Activated CD8-positive, alpha-beta T cell treated with anti-CD3 and anti-CD28 coated beads, Interleukin-2, amount 10 ng/mL, durations not matched to agents 7 days and 5 days (primary cell): ENCODE measurements at places on chromosomes 2 and 18. TPM values are rescaled to one million over a fixed set of nuclear protein-coding genes. Genes with fewer than 3 reads are reported as not detected.

Gene POTEJ
- not detected for total RNA-seq

Gene HOXD12
- total RNA-seq: not detected

Gene KCNE4
- not detected for total RNA-seq

Gene RTP5
- total RNA-seq: not detected

DNA sequence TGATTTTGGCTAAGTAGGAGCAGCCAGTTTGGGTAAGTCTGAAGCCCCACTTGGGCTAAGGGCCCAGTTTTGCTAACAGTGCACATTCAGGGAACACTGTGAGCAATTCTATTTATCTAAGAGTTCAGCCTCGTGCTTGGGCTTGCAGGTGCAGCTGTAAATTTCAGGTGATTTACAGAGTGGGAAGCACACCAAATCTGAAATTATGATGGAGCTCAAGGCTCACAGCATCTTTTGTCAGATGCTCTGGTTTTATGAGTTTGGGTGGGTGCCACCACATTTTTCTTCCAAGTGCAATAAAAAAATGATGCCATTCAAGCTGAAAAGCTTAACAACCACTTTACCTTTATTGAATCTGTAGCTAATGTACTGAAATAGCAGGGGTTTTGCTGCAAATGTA, 671.2 kb downstream of the LRRTM4 start:
- no peak overlapping the region for H3K4me3 ChIP-seq
- no peak overlapping the region for H3K27ac ChIP-seq
- H3K36me3 ChIP-seq: no peaks in the 10 kb centered on the region
- no peaks in the 10 kb centered on the region for H3K4me1 ChIP-seq
- no peaks in the 10 kb centered on the region for H3K27me3 ChIP-seq
- DNase-seq: no peak

- no peaks in the 10 kb centered on the region for H3K36me3 ChIP-seq
- peaks cover 6% of the 10 kb centered on the region for H3K4me1 ChIP-seq
- H3K27me3 ChIP-seq: peaks cover 4% of the 10 kb centered on the region
- no peak overlapping the region for H3K27ac ChIP-seq
These were observed 651.9 kb upstream of the HS6ST1 start for GRCh38 chr2:128970332-128971116.

DNA sequence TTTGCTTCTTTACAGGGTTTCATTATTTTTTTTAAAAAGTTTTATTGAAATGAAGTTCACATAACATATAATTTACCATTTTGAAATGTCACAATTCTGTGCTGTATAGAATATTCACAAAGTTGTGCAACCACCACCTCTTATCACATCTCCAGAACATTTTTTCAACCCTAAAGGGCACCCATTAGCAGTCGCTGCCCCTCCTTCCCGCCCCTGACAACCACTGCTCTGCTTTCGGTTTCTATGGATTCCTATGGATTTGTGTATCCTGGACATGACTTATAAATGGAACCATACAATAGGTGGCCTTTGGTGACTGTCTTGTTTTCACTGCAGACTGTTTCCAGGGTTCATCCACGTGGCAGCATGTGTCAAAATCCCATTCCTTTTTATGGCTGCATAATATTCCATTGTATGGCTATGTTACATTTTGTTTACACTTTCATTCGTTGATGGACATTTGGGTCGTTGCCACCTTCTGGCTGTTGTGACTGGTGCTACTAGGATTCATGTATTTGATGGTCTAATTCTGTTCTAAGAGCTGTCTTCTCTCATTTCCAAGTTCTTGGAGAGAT, 52.6 kb downstream of the SH3BP4 start:
- no peaks in the 10 kb centered on the region for H3K36me3 ChIP-seq
- DNase-seq: no peak
- no peaks in the 10 kb centered on the region for H3K4me1 ChIP-seq
- no peaks in the 10 kb centered on the region for H3K27me3 ChIP-seq

DNA sequence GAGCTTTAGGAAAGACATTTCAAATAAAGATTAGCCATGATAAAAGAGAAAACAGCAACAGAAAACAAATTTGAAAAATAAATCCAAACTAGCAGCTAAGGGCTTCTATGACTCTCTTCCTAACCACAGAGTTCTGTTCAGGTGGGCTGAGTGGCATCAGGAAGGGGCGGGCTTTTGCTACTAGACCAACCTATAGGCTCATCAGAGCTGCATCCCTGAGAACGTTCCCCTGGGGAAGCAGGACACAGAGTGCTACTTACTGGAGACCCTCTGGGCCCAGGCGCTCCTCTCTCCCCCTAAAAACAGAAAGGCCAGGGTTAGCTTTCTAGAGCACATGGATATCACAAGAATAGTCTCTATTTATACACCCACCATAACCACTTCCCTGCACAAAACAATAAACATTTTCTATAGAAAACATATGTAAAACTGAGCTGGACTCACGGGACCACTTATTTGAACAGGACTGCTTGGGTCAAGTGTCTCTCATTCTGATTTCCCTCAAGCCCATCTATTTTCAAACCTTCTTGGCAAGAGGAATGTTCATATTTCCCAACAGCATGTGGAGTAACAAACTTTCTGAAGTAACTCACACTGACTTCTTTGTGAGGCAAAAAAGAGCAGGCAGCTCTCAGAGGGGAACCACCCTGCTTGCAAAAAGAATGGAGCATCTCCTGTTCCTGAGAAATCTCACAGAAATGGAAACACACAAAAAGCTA, 78.9 kb upstream of the LMAN1 start:
- no peak overlapping the region for H3K4me3 ChIP-seq
- H3K36me3 ChIP-seq: no peaks in the 10 kb centered on the region
- DNase-seq: no peak
- H3K27me3 ChIP-seq: no peaks in the 10 kb centered on the region
- no peak overlapping the region for H3K27ac ChIP-seq
- no peaks in the 10 kb centered on the region for H3K4me1 ChIP-seq

DNA sequence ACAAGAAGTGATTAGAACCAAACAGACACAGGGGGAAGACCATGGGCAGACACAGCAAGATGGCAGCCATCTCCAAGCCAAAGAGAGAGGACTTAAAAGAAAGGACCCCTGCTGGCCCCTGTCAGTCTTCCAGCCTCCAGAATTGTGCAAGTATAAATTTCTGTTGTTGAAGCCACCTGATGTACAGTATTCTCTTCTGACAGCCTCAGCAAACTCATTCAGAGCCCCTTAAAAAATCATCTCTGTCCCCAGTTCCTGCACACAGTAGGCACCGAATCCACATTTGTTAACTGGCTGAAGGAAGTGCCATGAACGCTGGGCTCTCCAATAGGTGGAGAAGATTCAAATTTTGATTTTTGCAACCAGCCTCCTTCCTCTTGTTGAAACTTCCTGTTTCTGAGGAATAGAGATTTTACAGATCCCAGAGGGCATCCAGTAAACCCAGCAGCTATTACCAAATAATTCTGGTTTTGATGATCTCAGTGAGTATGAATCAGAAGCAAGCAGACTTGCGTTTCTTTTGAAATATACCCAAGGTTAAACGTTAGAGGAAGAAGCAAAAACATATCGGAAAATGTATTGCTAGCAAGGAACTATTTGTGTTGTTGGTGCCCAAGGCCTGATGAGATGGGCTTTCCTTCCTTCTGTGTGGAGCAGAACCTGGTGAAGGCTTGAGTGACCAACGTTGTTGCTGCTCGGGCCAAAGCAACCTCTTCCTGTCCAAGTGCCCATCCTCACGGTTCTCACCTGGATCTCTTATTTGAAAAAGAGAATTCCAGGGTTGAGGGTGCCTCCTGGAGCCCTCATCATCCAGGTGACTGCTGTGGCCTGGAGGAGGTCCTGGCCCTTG, 47.7 kb upstream of the PLB1 start:
- peaks cover 59% of the 10 kb centered on the region for H3K4me1 ChIP-seq
- H3K36me3 ChIP-seq: no peaks in the 10 kb centered on the region
- no peaks in the 10 kb centered on the region for H3K27me3 ChIP-seq
- no peak for DNase-seq

- peaks cover 48% of the 10 kb centered on the region for H3K36me3 ChIP-seq
- DNase-seq: no peak
- peaks cover 87% of the 10 kb centered on the region for H3K4me1 ChIP-seq
These were observed 42.3 kb downstream of the AAK1 start for GRCh38 chr2:69601179-69601612.

- no peak overlapping the region for H3K27ac ChIP-seq
- no peaks in the 10 kb centered on the region for H3K4me1 ChIP-seq
- no peak overlapping the region for H3K4me3 ChIP-seq
- H3K27me3 ChIP-seq: no peaks in the 10 kb centered on the region
- no peaks in the 10 kb centered on the region for H3K36me3 ChIP-seq
- no peak for DNase-seq
These were observed 645.0 kb downstream of the CBLN2 start for GRCh38 chr18:71899183-71899582.

- no peak for DNase-seq
- no peaks in the 10 kb centered on the region for H3K4me1 ChIP-seq
- no peak overlapping the region for H3K27ac ChIP-seq
- no peaks in the 10 kb centered on the region for H3K27me3 ChIP-seq
- H3K4me3 ChIP-seq: no peak overlapping the region
These were observed 377.4 kb downstream of the TGIF1 start for GRCh38 chr18:3827236-3827845.

DNA sequence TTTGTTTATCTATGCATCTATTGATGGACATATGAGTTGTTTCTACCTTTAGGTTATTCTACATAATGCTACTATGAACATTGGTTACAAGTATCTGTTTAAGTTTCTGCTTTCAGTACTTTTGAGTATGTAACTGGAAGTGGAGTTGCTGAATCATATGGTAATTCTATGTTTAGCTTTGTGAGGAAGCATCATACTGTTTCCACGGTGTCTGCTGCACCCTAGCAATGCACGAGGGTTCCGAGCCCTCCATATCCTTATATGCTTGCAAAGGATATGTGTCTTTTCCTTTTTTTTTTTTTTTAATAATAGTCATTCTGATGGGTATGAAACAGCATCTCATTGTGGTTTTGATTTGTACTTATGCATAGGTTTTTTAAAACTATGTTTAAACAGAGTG, 83.7 kb downstream of the FMNL2 start:
- DNase-seq: no peak
- H3K27ac ChIP-seq: no peak overlapping the region
- no peaks in the 10 kb centered on the region for H3K36me3 ChIP-seq
- peaks cover 9% of the 10 kb centered on the region for H3K27me3 ChIP-seq
- H3K4me1 ChIP-seq: no peaks in the 10 kb centered on the region

DNA sequence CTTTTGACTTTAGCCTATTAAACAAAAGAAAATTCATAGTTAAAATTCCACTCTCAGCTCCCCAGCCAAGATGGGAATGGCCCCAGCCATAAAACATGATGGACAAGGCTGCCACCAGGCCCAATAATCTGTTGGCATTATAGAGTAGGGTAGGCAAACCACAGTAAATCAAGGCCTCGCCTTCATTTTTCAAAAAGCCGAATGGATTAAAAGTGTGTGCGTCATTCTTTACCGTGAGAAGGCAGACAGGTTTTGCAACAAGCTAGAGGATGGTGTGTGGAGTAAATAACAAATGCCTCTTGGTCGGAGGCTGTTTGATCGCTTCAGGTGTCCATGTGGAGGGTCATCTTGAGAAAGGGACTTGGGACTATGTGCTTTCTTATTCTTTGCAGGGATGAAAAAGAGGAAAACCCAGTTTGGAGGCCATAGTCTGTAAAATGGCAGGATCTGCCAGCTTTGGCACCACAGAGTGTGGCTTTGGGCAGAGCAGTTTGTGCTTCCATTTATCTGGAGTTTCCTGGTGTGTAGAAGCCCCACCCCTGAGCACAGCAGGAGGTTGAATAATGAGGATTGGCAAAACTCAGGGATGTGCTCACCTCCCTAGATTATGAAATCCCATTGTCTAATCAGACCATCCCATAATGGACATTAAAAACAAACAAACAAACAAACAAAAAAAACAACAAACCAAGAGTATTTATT, 57.1 kb upstream of the ITGB6 start:
- H3K27ac ChIP-seq: no peak overlapping the region
- no peak overlapping the region for H3K4me3 ChIP-seq
- no peaks in the 10 kb centered on the region for H3K36me3 ChIP-seq

DNA sequence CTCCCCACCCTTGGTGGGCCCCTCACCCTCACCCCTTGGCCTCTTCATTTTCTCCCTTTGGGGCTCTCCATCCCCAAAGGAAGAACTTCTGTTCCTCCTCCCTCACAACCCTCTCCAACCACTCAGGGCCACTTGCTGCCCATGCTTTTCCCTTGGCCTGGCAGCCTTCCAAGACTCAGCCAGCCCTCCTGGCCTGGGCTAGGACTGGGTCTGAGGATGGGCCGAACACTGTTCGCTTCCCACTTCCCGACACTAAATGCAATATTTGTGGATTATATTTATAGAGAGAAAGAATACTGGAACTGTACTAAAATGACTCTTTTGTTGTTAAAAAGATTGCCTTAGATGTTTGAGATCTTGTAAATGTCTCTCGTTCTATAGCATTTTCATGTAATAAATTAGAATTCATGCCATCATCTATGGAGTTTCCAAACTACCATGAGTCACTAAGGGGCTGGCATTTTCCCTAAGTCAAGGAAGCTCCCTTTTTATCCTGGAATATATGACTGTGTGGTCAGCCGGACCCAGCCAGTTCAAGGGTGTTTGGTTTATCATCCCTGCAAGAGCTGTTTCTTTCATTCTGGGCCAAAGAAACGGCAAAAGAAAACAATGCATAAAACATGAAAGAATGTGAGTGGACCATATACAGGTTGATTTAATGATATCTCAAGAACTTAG, 3.8 kb downstream of the CXCR2 start:
- H3K4me1 ChIP-seq: peaks cover 10% of the 10 kb centered on the region
- H3K27me3 ChIP-seq: peaks cover 17% of the 10 kb centered on the region
- no peak overlapping the region for H3K4me3 ChIP-seq
- no peak overlapping the region for H3K27ac ChIP-seq
- no peaks in the 10 kb centered on the region for H3K36me3 ChIP-seq
- DNase-seq: no peak

DNA sequence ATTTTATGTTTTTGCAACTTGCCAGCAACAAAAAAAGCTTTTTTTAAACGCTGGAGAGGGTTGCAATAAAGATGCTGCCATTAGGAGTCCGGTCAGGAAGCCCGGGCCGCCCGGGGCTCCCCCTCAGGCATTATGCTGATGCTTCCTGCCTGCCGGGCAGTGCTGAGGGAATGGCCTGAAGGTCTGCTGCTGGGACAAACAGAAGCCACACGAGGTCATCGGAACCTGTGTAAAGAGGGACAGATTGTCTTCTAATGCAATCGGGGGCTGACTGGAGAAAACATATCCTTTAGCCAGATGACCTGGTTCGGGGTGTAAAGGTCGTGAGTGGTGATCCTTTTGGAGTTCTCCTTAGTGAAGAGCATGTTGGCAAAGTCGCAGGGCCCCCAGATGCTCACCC, 2.3 kb downstream of the IMPA2 start:
- DNase-seq: no peak
- H3K27me3 ChIP-seq: peaks cover 3% of the 10 kb centered on the region
- H3K36me3 ChIP-seq: no peaks in the 10 kb centered on the region
- no peak overlapping the region for H3K27ac ChIP-seq
- H3K4me3 ChIP-seq: no peak overlapping the region
